Stimulated activated CD4-positive, alpha-beta T cell treated with anti-CD3 and anti-CD28 coated beads, Interleukin-2, amount 100 ng/mL, for 4 hours (primary cell): ENCODE measurements at places on chromosomes 1 and 21.
A peak's percentile ranks its signal among the peaks of the same experiment; 100 is the strongest.

GRCh38 chr1:7116001-7116400 is 330.7 kb downstream of the CAMTA1 start:
- DNase-seq = no peak

DNA sequence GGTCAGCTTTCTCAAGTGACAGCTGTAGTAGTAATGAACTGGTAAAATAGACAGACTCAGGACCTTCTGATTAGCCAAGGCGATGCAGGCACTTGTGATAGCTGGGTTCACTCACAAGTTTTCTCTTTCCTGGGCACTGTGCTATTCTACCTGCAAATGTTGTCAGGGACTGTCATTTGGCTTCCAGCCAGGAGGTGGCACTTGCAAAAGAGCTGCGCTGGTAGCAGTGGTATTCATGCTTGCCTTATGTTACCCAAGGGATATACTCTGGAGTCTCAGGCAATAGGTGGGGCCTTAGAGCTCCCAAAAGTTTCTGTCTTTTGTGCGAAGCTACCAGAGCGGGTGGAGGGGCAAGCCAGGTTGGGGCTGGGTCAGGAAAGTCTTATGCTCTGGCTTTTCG is 23.5 kb downstream of the IFI44 start:
- no peak for DNase-seq

DNA sequence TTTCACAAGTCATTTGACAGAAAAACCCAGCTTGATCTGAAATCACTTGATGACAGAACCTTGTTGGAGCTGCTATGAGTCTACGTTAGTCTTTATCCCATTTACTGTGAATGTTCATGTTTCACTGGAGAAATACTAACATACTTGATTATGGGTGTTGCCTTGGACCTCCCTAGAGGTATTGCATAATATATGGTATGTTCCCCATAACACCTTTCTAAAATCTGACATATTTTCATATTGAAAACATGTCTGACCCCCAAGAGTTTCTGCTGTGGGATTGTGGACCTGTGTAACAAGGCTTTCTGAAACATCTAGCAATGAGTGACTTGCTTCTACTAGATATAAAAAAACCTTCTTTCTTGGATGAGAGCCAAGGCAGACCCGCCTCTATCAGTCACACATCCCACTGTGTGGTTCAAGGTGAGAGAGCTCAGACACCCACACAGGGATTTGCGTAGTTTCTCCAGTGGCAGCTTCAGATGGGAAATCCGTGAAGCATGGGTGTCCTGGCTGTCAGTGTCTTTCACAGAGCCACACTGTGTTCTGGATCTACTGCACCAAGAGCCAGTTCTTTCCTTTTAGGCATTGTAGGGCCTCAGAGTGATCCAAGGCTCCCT is 4.6 kb downstream of the NENF start:
- DNase-seq = no peak

GRCh38 chr1:1351511-1352427 is 2.6 kb upstream of the DVL1 start:
- DNase-seq = no peak

DNA sequence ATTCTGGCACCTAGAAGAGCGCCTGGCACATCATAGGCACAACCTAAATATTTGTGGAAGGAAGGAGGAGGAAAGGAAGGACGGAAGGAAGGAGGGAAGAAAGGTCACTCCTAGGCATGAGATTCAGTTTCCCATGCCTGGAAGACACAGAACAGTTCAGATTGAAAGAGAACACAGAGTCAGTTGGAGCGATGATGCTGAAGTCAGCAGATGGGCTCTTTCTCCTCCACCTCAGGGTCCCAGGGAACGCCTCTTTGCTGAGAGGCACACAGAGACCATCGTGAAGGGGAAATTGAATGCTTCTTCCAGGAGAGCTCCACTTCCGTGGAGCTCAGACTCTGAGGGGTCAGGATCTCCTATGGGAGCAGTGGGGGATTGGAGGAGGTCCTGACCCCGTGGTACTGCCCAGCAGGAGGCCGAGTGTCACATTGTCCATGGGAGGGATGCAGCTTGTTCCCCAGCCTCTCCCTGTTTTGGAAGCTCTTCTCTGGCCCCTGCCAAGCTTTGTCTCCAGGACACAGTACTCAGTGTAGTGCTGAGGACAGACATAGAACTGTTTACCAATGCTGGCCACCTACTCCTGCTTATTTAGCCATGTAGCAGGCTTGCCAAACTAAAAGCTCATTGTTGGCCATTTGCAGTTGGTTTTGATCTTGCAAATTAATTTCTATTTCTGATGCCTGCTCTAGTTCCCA is 2.4 kb downstream of the MYBPHL start:
- no peak for DNase-seq

DNA sequence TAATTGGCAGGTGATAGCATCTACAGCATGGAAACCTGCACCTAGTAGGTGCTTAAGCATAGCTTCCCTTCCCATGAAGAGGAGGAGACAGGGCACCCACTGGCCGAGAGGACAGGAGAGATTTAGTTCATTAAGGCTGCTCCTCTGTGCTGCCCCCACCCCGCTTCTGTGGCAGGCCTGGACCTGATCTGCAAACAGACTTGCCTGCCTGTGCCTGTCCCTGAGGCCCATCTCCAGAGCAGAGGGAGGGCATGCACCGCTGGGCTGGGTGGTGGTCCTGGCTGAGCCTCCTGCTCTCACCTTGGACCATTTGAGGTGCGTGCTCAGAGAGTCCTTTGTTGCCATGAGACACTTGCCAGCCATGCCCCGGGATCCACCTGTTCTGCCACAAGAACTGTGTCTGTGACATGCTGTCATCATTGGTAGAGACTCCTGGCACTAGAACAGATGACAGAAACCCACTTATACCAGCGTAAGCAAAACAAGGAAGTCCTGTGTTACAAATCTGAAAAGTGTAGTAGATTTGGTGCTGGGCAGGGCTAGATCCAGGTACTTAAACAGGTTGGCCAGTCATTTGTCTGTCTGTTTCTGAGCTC is 55.6 kb downstream of the PTPRF start:
- DNase-seq = no peak

GRCh38 chr1:7658099-7658498 is 113.0 kb upstream of the VAMP3 start:
- DNase-seq = no peak

DNA sequence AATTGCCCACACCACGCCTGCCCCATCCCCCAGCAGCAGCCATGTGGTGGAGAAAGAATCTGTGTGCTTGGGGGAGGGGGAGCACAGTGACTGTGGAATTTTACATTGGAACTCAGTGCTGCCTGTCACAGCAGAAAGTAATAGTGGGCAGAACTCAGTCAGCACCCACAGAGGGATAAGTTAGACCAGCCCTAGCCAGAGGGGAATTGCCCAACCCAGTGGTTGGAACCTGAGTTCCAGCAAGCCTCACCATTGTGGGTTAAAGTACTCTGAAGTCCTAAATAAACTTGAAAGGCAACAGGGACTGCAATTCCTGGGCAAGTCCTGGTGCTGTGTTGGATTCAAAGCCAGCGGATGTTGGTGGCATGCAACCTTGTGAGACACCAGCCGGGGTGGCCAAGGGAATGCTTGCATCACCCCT is 88.8 kb downstream of the MRPL39 start:
- no peak for DNase-seq

DNA sequence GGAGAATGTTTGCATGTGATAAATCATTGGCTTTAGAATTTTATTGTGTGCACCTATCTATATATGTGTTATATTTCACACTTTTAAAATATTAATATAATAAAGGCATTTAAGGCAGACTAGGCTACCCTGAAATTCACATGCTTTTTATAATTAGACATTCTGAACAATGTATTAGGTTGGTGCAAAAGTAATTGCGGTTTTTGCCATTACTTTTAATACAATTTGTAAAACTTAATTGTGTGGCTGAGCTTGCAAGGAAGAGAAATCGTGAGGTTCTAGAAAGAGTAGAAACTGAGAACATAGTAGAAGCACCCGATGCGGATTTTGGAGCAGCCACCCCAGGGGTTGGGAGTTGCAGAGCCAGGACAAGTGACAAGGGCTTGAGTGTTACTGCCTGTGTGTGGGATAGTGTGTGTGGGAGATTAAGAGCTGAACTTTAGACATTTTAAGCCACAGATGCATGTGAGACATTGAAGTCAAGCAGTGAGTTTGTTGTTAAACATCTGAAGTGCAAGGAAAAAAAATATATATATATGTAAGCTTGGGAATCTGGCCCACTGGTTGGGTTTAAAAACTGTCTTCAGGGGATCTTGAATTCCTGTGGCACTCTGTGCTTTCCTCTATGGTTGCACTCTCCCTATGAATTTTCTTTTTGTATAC is 244.5 kb downstream of the TM2D1 start:
- no peak for DNase-seq

GRCh38 chr1:157520386-157520935 is 31.9 kb downstream of the FCRL5 start:
- no peak for DNase-seq

DNA sequence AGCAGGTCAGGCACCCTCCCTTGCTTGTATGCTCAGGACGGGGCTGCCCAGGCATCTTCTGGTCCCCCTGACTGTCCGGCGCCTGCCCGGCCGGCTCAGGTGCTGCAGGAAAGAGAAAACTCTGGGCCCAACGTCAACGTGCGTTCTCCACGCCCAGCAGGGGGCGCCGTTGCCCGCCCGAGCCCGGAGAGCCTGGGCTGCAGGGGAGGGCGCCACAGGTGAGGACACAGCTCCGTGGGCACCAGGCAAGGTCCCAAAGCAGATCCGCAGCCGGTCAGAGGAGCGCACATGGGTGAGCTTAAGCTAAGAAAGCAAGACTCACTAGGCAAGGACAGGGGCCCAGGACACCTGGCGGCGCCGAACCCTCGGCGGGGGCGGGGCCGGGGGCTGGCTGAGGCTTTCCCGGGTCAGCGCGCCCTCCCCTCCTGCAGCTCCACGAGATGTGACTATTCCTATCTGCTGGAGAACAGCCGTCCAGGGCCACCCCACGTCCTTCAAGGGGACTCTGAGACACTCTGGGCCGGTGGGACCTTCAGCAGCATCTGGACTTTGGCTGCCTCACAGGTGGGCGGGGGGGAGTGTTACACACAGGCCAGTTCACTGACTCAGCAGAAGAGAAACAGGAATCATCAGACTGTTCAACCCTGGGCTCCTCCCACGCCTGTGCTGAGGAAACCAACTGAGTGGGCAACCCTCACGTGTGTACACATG is 29.3 kb downstream of the KRTAP10-1 start:
- DNase-seq = peak; percentile 63

GRCh38 chr1:26724926-26725325 is 29.1 kb downstream of the ARID1A start:
- no peak for DNase-seq

DNA sequence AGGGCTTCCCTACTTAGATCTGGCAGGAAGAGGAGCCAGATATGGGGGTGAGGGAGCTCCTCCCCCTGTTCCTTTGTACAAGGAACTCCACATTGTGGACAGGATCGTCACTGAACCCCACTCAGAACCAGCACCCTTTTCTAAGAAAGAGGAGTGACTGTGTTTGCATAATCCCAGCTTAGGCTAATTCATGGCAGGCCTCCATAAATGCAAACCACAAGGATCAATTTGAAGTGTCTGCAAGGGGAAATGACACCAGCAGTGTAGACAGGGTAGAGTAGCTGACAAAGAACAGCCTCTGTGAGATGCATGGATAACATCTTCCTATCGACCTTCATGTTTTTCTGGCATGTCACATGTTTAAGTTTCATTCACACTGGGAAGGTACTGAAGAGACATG is 11.7 kb downstream of the MX1 start:
- DNase-seq = no peak

DNA sequence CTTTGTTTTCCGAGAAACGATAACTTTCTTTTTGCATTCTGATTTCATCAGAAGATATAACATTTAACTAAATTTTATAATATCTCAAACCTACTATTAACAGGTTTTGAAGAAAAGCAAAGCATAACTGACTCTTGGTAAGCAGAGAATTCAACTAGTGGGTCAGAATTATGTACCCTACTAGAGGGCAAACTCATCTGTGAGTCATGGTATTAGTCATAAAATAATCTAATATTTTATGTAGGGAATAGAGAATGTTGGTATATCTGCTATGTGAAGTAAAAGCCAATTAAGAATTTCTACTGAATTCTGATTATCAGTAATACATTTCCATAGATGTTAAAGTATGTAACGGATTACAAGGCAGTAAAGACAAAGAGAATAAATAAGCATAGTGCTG is 56.8 kb downstream of the USP1 start:
- DNase-seq = no peak

GRCh38 chr1:12567288-12567819 is 50.7 kb downstream of the DHRS3 start:
- no peak for DNase-seq

DNA sequence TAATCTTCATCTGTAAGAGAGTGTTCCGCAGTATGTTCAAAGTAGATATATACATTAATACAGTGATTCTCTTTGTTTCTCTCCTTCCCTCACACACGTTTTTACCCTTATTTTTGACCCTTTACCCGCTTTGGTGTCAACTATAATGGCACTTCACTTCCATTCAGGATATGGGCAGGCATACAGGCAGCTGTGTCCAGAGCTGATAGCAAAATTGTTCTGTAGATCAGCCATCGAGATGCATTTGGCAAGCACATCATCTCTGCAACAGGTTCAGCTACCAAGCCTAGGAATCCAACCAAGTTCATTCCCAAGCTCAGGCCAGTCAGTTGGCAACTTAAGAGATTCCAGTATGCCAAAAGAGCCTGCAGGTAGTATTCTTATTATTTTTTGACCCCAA is 74.8 kb downstream of the FNBP1L start:
- DNase-seq = no peak

DNA sequence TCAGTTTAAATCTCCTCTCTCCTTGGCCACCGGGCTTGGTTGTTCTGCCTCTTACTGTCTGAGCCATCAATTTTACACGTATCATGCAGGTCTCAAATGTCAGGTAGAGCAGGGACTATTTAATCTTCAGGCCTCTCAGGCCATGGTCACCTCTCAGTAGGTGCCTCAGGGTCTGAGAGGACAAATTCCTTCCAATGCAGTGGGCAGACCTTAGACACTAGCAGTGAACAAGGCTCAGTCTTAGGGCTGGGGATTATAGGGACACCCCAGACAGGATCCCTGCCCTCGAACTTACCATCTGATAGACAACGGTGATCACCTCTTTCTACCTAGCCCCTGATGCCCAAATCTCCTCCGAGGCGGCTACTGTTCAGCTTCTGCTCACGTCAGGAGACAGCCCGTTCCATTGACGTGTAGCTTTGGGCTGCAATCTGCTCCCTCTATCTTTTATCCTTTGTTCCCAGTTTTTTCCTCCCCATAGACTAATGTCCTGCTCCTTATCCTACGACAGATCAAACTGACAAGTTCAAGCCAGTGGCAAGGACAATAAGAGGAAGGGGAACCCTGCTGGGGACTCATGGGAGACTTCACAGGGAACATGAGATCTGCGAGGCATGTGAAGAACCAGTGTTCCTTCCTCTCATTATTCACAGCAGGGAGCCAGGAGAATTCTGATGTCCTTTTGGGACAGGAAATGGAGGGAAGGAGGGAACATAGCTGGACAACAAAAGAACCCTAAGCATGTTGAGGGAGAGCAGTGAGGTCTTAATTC is 1.4 kb upstream of the MYOG start:
- DNase-seq = no peak
